ENCODE measurements at places on chromosomes 4 and X.

- DNase-seq, result no peak
Measured at GRCh38 chrX:108168961-108169740, 77.6 kb downstream of the ATG4A start.

DNA sequence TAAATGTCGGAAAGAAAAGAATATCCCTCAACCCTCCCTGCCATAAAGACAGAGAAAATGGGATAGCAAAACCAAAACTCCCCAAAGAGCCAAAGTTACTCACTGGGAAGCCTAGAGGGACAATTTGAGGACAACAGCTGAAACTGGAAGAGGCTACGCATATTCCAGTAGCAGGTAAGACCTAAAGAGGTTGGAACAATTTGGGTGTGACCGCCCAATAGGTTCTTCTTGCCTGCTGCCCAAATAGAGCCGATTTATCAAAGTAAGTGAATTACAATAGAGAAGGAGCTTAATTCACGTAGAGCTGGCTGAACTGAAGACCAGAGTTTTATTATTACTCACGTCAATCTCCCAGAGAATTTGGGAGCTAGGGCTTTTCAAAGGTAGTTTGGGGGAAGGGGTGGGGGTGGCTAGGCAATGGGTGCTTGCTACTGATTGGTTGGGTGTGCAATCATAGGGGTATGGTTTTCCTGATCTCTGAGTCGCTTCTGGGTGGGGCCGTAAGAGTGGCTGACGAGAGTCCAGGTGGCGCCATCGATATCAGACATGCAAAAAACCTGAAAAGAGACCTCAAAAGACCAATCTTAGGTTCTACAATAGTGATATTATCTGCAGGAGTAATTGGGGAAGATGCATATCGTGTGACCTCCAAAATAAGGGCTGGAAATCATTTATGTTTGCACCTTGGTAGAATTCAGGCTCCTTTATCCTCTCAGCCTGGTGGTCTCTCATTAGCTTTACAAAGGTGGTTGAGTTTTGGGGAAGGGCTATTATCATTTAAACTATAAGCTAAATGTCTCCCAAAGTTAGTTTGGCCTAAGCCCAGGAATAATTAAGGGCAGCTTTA, 39.0 kb upstream of the SLC7A3 start:
- no peak for DNase-seq

GRCh38 chrX:38260231-38260630, 39.6 kb upstream of the SRPX start:
- DNase-seq, result no peak

GRCh38 chr4:102392033-102392744, 46.9 kb upstream of the SLC39A8 start:
- no peak for DNase-seq

DNA sequence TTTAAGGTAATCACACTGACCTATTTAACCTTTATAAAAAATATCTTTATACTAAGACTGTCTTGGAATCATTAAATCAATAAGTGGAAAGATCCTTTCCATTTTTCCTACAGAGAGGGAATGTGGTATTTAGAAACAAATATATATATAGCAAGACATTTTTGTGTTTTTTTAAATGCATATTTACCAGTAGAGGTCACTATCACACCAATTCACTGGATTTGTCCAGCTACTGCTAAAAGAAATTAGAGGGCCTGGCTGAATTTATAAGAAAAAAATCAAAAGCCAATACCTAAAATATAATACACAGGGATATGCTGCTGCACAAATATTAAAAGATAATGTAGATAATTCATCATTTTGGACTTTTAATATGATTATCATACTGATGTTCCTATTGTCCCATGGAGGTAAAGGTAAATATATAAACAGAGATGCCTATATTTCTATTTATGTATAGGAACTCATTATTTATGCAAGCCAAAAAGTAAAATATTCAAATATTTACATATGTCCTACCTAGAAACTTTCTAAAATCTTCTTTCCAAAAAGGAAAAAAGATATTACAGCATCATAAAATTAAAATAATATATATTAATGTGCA, 69.5 kb downstream of the PDE5A start:
- DNase-seq, result no peak

GRCh38 chr4:115430024-115430423, 316.6 kb upstream of the NDST4 start:
- DNase-seq, result no peak

- no peak for DNase-seq
Measured at GRCh38 chr4:182175788-182176519, 67.2 kb upstream of the TENM3 start.

DNA sequence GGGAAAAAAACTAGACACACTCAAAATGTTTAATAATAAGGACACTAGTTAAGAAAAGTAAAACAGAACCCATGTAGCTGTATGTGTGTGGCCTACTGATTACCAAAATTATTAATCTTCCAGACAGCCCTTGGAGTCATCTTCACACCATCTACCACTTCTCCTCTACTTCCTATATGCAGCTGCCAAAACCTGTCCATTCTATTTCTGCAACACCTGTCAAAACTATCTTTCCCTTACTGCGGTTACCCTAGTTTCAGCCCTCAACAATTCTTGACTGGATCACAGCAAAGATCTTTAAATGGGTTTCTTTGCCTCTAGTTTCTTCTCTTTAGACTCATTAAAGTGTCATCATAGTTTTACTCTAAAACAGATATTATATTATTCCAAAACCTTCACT, 72.6 kb downstream of the GPR82 start:
- DNase-seq, result no peak

DNA sequence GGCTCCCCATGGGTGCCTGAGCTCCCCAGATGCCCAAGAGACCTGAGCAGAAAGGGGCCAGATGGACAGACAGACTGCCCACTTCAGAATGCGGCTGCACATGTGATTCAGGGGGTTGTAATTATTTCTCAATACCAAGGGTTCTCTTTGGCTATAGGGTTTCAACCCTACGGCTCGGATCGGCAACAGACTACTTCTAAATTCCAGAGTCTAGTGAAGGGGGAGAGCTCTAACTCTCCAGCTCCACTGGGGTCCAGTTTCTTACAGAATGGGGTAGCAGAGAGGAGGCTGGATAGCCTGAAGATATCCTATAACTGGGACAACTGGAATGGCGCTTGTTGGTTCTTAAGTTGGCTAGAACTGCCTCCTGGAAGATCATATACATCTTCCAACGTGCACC, 136.3 kb downstream of the MGST2 start:
- no peak for DNase-seq

DNA sequence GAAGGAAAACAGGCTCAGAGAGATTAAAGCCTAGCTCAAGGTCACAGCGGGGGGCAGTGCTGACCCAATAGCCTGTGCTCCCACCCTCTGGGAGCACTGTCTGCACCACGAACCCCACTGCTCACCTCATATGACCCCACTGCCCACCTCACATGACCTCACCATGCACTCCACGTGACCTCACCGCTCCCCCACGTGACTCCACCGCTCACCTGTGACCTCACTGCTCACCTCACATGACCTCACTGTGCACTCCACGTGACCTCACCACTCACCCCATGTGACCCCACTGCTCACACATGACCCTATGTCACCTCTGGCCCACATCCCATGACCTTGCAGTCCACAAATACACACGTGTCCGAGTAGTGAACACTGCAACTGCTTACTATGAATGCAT, 55.4 kb downstream of the ACOX3 start:
- DNase-seq, result no peak

- DNase-seq, result no peak
Measured at GRCh38 chr4:43244688-43245382, 352.3 kb downstream of the GRXCR1 start.

GRCh38 chr4:47942081-47942819, 27.9 kb upstream of the NFXL1 start:
- DNase-seq, result no peak

DNA sequence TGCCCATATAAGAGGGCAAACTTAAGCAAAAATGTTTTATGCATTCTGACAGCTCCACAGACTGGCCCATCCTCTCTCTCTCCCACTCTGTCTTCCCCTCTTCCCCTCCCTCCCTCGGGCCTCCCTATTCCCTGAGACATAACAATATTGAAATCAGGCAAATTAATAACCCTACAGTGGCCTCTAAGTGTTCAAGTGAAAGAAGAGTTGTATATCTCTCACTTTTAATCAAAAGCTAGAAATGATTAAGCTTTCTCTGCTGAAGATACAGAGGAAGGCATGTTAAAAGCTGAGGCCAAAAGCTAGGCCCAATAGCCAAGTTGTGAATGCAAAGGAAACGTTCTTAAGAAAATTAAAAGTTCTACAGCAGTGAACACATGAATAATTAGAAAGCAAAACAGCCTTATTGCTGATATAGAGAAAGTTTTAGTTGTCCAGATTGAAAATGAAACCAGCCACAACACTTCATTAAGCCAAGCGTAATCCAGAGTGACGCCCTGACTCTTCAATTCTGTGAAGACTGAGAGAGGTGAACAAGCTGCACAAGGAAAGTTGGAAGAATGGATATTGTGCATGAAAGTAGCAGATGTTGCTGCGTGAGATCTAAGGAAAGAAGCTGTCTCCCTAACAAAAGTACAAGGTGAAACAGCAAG, 54.9 kb downstream of the USO1 start:
- no peak for DNase-seq

DNA sequence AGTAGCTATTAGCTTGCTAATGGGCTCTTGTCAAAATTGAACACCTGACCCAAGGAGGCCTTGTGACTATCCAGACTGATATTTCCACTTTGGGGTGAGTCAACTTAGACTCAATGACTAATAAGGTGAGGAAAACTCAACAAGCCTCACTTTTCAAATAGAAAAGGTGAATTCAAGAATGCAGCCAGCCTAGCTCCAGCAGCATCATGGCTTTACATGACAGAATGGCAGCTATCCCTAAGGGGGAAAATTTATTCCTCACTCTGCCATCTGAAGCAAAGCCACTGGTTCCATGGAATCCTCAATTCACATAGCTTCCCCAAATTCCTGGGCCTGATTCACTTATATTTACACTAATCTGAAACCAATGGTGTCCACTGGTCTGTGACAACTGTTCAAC, 29.1 kb upstream of the RAB9B start:
- no peak for DNase-seq

GRCh38 chr4:157600583-157600982, 380.1 kb downstream of the GRIA2 start:
- DNase-seq, result no peak

DNA sequence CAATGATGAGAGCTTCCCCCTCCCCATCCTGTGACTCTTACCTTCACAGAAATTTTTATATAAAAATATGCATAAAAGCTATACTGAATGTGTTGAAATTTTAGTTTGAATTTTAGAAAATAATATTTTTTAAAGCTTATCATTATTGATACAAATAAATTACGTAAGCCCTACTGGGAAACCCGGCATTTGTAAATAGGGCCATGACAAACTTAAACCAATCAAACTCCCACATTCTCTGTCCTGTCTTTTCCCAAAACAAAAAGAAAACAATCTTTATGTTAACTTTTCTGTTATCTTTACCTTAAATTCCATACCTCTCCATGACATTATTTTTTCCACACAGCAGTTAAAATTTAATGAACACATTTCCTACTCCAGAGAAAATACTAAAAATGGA, 2.6 kb downstream of the CNOT6L start:
- no peak for DNase-seq

GRCh38 chrX:136572030-136572429, 40.0 kb downstream of the VGLL1 start:
- no peak for DNase-seq

DNA sequence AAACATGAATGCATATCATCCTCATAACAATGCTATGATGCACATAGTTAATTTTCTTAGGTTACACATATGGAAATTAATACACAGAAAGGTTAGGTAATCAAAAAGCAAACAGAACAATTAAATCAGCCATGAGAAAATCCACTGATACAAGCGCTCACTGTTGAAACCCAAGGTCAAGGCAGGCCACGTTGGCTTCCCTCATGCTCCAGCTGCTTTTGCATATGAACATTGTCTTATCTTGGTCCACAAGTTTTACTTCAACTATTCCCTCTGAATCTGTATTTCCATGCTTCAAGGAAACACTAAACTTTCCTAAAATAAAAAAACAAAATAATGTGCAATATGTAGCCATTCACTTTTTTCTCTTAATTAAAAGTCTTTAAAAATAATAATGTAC, 34.5 kb upstream of the PLA2G12A start:
- DNase-seq, result no peak

DNA sequence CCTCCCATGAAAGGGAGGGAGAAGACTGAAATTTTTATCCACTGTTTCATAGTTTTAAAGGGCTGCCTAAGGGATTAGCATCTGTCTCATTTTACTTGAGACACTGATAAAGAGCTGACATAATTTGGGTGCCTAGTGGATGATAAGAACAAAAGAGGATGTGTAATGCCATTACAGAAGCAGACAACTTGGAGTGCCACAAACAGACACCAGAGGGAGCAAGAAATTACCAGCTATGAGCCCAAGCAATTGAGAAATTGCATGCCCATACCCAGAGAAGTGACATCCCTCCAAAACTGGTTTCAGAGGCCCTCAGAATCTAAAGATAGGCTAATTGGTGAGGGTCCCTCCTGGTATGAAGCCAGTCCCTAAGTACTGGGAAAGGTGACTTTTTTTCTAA, 38.5 kb upstream of the POU3F4 start:
- DNase-seq, result no peak

DNA sequence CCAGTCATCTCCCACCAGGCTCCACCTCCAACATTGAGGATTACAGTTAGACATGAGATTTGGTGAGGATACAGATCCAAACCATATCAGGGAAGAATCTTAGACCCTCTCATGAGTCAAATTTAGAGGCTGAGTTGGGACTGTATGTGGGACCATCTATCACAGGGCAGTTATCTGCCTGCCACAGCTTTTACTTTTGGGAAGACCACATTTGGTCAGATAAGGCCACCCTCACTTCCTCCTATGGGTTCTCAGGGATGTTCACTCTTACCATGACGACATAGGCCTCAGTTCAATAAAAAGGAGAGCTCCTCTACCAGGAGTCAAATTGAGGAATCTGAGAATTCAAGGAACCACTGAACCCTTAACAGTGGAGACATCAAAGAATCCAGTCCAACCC, 2.1 kb downstream of the MAGEB2 start:
- DNase-seq, result no peak

GRCh38 chr4:1644891-1645657, 39.0 kb downstream of the FAM53A start:
- DNase-seq, result no peak

- DNase-seq, result no peak
Measured at GRCh38 chrX:41661366-41662095, 27.2 kb upstream of the GPR34 start.

DNA sequence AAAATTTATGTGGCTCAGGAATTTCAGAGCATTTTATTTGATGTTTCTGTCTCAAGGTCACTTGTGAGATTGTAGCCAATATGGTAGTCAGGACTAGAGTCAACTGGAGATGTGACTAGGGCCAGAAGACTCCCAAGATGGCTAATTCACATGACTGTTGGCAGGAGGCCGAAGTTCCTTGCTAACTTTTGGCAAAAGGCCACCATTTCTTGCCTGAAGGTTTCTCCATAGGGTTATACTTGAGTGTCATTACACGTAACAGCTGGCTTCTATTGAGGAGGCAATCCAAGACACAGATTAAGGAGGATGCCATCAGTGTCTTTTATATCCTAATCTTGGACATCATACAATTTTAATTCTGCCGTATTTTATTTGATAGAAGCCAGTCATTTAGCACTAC, 162.3 kb upstream of the MAOA start:
- DNase-seq, result no peak

Data from stimulated activated CD8-positive, alpha-beta memory T cell treated with anti-CD3 and anti-CD28 coated beads, Interleukin-7, amount 100 ng/mL, for 4 hours (primary cell).